ENCODE measurements at places on chromosomes 16 and 17.

DNA sequence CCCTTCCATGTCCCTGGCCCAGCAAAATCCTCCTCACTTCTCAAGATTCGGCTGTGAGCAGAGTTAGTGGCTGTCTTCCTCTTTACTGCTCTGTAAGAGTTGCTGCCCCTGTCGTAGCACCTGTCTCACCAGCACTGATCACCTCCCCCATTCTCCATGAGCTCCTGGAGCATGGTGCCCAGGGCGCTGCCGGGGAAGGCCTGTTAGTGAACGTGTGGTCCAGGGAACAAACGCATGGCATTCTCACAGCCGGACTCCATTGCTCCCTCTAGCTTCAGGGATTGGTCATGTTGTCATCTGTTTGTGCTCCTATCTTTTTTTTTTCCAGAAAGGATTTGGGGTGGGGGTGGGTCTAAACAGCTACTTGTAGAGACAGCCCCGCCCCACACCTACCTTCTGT is 141.2 kb downstream of the CMIP start:
- no peak for DNase-seq

GRCh38 chr17:16123531-16123930 is 91.8 kb downstream of the NCOR1 start:
- DNase-seq, result no peak

DNA sequence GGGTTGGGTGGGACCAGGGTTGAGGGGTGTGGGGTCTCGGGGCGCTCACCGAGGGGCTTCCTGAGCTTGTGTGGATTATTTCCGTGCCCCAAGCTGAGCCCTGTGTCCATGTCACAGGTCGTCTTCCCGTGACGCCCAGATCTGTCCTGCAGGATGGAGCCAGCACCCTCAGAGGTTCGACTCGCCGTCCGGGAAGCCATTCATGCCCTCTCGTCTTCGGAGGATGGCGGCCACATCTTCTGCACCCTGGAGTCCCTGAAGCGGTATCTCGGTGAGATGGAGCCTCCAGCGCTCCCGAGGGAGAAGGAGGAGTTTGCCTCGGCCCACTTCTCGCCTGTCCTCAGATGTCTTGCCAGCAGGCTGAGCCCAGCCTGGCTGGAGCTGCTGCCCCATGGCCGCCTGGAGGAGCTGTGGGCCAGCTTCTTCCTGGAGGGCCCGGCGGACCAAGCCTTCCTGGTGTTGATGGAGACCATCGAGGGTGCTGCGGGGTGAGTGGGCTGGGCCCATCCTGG is 1.0 kb downstream of the TELO2 start:
- no peak for DNase-seq

GRCh38 chr17:40303009-40303657 is 5.8 kb upstream of the RARA start:
- peak; percentile 75 for DNase-seq

DNA sequence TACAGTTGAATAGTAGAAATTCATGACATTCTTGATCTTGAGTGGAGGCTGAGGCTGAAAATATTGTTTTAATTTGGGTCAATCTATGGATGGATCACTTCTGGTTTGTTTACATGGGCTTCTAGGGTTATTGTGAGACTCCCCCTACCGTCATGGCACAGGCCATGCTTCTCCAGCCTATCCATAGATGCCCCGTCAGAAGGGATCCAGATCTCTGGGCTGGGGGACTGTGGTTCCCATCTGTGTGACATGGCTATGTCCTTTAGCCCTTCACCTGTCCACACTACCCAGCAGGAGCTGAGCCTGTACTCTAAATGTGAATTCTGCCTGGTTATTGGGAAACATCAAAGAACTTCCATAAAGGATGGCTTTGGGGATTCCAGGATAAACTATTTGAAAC is 160.4 kb downstream of the ABCC12 start:
- no peak for DNase-seq

DNA sequence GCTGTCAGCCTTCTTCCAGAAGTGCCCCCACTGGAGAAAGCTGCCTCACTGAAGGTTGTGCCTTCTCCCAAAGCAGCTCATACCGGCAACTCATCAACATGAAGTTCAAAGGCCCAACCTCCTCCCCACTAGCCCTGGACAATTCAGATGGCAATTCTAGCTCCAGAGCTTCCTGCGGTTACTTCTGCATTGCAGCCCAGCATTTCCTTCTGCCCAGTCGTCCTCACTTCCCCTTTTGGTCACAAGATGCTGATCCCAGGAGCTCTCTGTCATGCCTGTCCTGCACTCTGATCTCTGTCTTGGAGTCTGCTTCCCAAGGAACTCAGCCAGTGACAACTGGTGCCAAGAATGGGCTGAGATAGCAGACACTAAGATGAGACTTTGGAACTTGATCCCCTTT is 178.2 kb upstream of the SOX9 start:
- DNase-seq, result no peak

GRCh38 chr17:35799942-35800341 is 4.5 kb upstream of the MMP28 start:
- DNase-seq, result no peak

GRCh38 chr17:38563362-38564253 is 42.1 kb downstream of the SRCIN1 start:
- no peak for DNase-seq

GRCh38 chr16:20285993-20286499 is 41.3 kb downstream of the GP2 start:
- DNase-seq, result no peak

DNA sequence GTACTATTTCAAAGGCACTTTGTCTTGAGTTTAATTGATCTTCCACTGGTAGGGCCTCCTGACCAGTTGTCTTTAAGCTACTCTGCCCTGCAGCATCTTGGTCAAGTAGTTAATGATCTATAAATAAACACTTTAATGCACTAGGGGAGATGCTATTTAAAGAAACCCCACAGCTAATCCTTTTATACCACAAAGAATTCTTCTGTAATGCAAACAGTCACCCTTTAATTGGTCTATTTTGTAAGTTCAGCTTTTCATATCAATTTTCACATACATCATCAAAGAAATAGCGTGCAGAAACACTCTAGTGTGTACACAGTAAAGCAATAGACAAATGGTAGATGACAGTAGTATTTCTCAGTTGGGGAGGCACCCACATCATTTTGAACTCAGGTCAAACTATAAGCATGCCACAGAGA is 70.3 kb downstream of the PMP22 start:
- no peak for DNase-seq

- DNase-seq, result no peak
Measured at GRCh38 chr17:78669256-78669974, 92.2 kb upstream of the DNAH17 start.

DNA sequence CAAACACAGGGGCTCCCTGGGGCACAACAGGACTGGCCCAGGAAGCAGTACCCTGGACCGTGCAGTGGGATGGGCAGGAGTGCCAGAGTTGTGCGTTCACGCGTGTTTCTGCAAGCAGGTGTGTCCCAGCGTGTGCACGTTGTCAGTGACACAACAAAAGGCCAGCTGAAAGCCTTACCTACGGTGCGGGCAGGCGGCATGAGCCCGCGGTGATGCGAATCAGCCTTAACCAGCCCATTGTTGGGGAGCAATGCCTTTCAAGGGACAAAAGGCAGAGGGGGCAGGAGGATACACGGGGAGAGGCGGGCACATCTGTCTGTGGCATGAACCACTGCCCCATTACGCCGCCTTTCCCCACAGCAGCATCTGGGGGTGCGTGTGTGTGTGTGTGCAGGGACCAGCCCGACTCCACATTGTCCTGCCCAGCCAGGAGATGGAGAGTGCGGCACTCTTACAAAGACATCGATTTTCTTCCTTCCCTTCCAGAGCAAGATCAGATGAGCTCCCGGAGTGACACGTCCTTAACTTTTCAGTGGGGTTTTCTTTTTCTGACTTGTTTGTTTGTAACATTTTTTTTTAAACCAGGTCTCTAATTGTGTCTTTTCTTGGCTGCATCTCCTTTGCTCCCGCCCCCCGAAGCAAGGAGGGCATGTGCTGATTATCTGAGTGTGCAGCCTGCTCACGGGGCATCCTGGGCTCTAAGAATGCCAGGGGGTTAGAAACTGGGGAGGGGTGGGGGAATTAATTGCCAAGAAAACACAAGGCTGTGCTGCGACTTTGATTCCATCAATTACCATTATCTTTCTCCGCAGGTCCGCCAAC is 158.1 kb downstream of the ZNF423 start:
- DNase-seq, result no peak

GRCh38 chr16:27495191-27495590 is 54.5 kb downstream of the GTF3C1 start:
- no peak for DNase-seq

DNA sequence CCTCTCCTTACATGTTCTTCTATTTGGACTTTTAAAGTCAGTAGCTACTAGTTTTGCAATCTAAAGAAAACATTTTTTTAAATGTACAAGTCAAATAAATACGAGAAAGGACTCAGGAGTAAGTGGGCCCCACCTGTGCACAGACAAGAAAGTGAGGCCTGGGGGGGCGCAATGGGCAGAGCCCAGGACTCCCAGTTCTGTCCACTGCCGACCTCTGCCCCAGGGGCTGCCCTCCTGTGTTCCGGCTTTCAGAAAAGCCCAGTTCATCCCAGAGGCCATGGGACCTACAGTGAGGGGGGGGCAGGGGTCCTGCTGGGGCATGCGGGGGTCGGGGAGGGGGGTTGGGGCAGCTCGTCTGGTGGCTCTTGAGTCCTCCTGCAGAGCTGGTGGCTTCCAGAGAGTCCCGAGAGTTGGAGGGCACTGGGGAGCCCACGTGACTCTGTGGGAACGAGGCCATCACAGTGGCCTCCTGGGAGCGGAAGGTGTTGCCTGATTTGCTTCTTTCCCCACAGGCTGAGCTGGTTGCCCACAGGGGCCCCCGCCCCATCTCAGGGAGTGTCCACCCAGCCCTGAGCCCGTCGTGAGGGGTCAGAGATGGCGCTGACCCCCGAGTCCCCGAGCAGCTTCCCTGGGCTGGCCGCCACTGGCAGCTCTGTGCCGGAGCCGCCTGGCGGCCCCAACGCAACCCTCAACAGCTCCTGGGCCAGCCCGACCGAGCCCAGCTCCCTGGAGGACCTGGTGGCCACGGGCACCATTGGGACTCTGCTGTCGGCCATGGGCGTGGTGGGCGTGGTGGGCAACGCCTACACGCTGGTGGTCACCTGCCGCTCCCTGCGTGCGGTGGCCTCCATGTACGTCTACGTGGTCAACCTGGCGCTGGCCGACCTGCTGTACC is 2.4 kb downstream of the UTS2R start:
- DNase-seq, result no peak

DNA sequence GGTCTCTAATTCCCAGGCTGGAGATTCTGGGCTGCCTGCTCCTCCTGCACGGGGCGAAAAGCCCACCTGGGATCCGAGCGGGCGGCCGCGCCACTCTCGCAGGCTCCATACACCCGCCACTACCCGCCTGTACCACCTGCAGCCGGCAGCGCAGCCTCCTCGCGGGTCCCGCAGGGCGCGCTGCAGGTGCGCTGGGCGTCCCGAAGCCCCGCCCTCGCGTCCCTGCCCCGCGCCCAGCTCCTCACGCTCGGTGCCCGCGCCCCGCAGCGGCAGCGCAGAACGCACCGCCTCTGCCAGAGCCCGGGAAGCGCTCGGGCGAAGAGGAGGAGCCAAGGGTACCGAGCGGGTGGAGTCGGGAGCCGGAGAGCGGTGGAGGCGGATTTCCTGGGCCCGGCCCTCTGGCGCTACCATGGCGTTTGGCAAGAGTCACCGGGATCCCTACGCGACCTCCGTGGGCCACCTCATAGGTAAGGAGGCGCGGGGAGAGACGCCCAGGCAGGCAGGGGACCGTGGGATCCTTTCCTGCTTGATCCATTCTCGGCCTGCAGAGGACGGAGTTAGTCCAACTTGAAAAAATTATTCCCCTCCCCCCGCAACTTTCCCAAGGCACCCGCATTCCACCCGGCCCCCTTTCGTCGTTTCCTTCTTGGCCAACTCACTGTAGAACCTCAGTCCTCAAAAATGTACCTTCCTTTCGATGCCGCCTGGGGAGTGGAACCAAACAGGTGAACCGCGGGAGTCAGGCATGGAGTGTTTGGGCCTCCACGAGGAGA is at the start of gene TOM1L1:
TOM1L1 (plus strand) TSS at position 396 of the 773 bp plus-strand sequence; CDS start at position 410, 14 bp downstream.
- peak; percentile 1 for DNase-seq

- DNase-seq, result no peak
Measured at GRCh38 chr17:1872254-1872653, 42.4 kb downstream of the RPA1 start.

DNA sequence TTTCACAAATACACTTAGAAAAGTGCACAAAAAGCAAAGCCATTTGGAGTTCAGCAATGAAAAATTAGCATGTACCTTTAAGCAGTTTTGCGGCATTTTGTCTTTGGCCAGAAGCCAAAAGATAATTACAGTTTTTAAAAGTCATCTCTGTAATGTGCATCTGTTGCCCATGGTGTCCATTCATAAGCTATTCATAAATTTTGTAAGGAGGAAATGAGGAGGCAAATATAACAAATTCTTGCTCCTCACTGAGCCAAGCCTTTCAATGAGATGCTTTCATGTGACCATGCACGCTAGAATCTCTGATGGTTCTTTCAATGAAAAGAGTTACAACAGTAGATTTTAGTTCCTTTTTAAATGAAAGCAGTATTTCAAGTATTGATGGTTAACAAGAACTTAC is 247.1 kb upstream of the MON1B start:
- no peak for DNase-seq

GRCh38 chr17:75277664-75278071 is 6.6 kb upstream of the MIF4GD start:
- DNase-seq, result no peak

DNA sequence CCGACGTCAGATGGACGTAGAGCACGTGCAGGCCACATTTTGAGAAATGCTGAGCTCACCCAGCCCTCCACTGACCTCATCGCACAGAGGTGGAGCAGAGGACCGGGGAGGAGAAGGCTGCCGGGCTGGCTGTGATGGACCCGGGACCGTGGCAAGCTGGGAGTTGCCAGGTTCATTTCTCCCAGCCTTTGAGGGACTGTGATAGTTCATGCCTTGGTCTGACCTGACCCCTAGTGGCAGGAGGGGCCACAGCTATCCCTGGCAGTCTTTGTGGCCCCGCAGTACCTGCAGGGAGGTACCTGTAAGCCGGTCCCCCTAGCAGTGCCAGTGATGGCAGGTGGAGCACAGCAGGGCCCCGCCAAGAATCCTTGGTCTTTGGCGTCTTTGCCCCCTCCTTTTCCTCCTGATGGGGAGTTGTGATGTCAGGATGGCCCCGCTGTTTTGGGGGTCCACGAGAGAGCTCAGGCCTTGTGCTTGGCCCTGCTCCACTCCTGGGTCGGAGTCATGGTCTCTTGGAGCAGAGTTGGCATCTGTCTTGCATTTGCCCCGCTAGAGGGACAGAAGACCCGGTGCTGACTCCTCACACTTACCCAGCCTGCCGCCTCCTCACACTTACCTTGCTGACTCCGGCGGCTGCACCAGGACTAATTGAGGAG is 50.4 kb downstream of the OR1D5 start:
- DNase-seq, result peak; percentile 45

DNA sequence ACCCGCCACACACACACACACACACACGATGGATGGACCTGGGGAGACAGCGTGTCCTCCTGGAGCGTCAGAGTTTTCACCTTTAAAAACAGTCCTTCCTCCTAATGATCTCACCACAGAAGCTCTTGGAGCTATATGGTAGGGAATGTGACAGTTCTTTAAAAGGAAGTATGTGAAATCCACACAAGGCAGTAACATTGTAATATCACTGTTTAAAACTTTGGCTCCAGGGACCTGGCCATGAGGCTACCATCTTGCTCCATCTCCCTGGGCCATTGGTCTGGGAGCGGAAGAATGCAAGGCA is 302.4 kb downstream of the SOX9 start:
- no peak for DNase-seq
